ENCODE measurements at places on chromosomes 1 and 21.

DNA sequence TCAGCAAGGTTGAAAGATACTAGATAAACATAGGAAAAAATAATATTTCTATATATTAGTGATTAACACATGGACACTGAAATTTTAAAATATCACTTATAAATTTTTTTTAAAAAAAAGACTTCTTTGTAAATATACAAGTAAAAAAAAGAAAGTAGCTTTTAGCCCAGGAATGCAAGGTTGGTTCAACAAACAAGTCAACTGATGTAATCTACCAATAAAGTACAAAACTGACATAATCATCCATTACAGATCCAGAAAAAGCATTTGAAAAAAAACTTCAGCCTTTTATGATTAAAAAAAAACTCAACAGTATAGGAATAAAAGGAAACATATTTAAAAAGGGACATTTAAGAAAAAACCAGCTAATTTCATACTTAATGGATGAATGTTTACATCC lies 48.4 kb downstream of the TRMT1L start:
- DNase-seq, result no peak

- no peak for DNase-seq
Observed at GRCh38 chr1:61051719-61052394, 30.5 kb upstream of the NFIA start.

DNA sequence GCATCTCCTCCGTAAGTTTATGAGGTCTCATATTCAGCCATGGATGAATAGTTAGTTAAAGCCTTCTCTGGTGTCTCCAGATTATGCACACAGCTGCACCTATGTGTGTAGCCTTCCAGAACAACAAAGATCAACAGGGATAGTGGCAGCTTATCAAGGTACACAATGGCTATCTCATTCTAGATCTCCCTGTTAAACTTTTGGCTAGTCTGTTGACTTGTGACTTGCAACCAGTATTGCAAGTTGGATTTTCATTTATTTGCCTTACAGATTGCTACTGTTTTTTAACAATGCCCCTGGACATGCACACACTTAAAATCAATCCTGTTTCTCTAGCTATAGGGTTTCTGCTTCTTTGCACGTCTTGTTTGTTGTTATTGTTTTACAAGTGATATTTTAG lies 363.2 kb downstream of the OMA1 start:
- no peak for DNase-seq

GRCh38 chr21:33078907-33079582 lies 9.1 kb downstream of the OLIG1 start:
- peak; percentile 8 for DNase-seq

GRCh38 chr1:43932786-43933385 lies 715 bp upstream of the ARTN start:
- DNase-seq, result no peak

DNA sequence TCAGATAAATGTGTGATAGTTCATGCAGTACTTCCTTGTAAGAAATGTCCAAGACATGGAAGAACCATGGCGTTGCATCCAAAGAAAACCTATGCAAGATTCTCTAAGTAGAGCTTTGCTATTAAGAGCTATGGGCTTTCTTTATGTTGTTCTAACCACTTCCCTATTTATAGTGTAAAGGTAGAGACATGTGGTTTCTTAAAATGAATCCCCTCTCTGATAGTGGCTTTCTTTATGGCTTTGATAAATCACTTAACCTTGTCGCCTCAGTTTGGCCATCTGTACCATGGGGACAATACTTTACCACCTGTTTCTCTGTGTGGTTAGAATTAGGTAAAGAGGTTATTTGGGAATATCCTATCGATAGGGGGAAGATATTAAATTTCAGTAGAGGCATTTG lies 305.5 kb downstream of the NFIA start:
- DNase-seq, result no peak

- no peak for DNase-seq
Observed at GRCh38 chr1:113007706-113008364, 51.8 kb upstream of the SLC16A1 start.

DNA sequence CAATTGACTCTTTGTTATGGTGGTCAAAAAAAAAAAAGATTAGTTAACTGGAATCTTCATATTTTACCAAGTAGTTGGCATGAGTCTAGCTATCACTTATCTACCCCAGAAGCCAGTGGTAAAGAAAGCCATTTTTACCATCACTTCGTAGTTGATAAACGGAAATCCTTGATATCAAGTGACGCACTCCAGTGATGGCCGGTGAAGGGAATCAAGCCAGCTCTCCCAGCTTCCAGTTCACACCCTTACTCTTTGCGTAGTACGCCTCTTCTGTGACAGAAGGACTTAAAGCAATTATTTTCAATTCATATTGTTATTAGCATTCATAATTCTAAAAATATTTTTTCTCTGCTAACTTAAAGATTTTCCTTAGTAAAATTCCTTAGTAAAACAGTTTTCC lies 447.9 kb downstream of the GPATCH2 start:
- no peak for DNase-seq

GRCh38 chr1:159798893-159799292 lies 3.3 kb upstream of the FCRL6 start:
- DNase-seq, result peak; percentile 17

- no peak for DNase-seq
Observed at GRCh38 chr1:176619261-176619660, 156.3 kb downstream of the PAPPA2 start.

- DNase-seq, result no peak
Observed at GRCh38 chr1:197782722-197783360, 7.6 kb upstream of the DENND1B start.

DNA sequence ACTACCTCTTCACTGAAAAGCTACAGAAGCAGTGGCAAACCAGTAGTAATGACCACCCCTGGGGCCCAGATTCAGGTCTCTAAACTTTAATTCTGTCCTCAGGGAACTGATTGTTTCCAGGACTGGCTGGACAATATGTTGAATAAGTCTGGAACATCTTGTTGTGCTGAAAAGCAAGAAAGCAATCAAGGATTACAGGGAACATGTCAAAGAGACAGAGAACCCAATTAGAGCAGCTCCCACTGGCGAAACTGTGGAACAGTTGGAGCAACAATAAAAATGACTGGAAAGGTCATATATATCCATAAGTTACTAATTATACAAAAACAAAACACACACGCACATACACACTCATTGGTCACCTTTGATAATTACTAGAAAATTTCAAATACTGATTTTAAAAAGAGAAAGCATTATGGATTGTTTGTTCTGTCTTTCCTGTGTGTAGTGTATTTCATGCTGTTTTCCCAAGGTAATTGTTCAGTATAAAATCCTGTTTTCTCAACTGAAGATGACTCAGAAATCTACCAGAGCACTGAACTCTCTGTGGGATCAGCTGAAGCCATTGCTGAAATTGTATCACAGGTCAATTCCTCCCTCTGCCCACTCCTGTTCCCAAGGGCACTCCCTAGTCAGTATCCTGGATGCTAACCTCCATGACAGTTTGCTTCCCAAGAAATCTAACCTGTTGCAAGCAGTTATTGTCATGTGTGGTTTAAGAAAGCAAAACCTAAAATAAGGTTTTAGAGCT lies 83.6 kb upstream of the RGS1 start:
- DNase-seq, result no peak

GRCh38 chr1:111725192-111725591 lies 14.0 kb downstream of the INKA2 start:
- DNase-seq, result no peak

GRCh38 chr1:237851210-237851845 lies 39.4 kb downstream of the ZP4 start:
- DNase-seq, result no peak

DNA sequence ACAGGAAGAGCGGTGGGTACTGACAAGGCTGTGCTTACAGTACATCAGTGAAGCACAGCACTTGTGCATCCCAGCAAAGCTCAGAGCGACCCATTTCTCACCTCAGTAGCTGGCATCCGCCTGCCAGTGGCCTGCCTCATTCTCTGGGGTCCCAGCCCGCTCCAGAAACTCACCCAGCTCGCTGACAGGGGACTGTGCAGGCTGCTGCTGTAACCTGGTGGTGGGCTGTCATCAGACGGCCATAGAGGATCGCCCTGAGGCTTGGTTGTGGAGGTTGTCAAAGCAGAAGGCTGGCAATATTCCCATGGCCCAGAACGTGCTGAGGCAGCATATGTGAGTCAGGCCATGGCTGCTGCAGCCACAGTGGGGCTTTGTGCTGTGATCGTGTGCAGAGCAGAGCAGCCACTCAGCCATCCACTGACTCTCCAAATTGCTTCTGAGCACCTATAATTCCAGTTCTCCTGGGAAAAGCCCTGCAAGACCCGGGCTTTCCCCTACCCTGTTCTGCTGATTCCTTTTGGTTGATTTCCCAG lies 13.6 kb upstream of the GPR137B start:
- DNase-seq, result no peak

GRCh38 chr1:199463521-199464127 lies 563.9 kb upstream of the NR5A2 start:
- DNase-seq, result no peak

DNA sequence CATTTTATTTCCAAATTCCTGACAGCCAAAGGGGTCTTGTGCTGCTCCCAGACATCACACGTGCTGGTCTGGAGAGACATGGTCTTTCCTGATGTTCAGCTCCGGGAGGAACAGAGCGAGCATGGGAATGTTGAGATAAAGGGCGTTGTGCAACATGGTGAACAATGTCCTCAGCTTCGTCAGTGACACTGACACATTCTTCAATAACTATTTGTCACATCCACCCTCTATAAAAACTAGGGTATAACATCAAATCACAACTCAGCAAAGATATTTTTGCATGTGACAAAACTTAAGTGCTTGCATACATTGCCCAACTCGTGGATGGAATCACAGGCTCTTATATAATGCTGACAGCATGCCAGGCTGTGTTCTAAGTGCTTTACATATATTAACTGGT lies 42.4 kb upstream of the GRHL3 start:
- no peak for DNase-seq

DNA sequence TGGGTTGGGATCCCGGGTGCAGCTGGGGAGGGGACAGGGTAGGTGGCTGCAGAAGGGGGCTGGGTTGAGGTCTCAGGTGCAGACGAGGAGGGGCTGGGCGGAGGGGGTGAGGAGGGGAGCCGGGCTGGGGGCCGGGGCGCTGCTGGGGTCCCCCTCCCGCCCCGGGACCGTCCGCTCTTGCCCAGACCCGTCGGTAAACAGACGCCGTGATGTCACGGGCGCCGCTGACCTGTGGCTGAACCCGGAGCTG lies 22.3 kb downstream of the DHRS3 start:
- no peak for DNase-seq

DNA sequence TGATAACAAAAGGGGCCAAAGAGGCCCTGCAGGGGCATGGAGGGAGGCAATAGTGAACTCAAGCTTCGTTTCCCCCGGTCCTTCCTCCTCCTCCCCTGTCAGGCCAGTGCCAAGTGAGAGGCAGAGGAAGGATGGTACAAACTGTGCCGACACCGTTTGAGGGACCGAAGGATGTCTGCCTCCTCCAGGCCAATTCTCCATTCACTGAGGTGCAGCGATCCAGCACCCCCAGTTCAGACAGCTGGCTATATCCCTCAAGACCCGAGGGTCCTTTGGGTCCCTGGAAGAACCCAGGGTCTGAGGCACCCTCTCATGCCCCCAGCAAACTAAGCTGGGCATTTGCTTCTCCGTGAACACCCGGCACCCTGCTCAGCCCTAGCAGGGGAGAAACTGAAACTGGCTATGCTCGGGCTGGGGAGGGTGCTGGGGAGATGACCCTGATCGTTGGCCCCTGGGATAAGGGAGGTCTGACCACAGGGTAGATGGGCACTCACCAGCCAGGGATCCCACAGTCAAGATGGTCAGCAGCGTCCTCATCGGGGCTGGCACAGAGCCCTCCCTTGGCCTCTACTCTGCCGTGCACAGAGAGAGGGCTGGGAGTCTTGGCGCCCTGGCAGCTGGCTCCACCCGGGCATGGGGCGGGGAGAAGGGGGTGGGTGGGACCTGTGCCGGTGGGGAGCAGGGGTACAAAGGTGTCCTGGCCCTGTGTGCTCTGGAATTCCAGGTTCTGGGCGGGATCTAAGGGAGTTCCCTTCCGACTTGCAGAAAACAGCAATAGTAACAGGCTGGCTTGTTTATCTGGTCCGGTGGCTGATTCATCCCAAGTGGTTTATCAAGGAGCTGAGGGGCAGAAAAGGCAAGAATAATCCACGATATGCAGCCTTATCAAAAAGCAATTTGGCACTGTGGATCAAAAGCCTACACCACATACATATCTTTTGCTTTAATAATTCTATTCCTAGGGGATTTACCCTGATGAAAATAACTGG lies at the start of gene IL22RA1:
Gene IL22RA1, minus strand, starts transcription at position 595 of the 989 bp plus-strand sequence. Its CDS starts 58 bp downstream, at position 537.
- DNase-seq, result no peak
